ENCODE measurements at places on chromosomes 1 and 21.

GRCh38 chr1:32077451-32077850, 4.7 kb downstream of the TMEM39B start:
- no peak for DNase-seq

- no peak for DNase-seq
These were observed 161.5 kb downstream of the TBX15 start for GRCh38 chr1:118826669-118827068.

- DNase-seq = no peak
These were observed 270.0 kb upstream of the VAMP3 start for GRCh38 chr1:7501084-7501491.

DNA sequence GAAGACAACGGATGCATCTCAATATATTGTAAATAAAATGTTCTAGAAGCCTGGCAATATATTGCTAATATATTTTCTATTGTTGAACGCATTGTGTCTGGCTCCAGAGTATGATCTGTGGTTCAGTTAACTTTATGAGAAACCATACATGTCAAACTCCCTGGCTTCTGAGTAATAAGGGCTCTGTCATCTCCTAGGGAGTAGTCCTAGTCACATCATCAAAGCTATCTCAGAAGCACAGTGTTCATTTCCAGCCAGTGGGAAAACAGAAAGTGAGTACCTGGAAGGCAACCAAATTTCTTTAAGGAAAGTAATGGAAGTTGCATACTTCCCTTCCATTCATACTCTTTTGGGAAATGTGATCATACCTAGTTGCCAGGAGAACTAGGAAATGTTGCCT, 27.0 kb upstream of the ST6GALNAC5 start:
- DNase-seq = no peak

GRCh38 chr1:245537992-245538391, 383.2 kb downstream of the KIF26B start:
- DNase-seq = no peak

DNA sequence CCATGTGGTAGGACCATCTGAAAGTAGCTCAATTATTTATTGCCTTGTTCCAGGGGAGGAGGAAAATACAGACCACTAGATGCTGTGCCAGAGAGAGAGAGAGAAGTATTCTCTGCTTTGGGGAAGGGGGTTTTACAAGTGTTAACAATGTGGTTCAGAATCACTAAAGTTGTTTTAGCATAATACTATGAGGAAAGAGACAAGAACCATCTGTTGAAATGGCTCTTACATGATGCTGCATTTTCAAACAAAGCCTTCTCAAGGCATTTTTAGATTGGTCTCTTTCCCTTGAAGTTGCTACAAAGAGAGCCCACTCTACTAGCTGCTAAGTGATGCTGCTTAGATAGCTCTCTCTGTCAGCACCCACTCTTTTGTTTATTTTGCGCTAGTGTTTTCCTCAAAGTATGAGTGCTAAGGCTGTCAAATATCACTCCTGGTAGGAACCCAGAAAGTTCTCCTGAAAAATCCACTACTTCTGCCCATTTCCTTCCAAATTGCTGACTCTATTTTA, 255.1 kb downstream of the NFIA start:
- no peak for DNase-seq

GRCh38 chr1:189021577-189021976, 1456.1 kb downstream of the BRINP3 start:
- no peak for DNase-seq

DNA sequence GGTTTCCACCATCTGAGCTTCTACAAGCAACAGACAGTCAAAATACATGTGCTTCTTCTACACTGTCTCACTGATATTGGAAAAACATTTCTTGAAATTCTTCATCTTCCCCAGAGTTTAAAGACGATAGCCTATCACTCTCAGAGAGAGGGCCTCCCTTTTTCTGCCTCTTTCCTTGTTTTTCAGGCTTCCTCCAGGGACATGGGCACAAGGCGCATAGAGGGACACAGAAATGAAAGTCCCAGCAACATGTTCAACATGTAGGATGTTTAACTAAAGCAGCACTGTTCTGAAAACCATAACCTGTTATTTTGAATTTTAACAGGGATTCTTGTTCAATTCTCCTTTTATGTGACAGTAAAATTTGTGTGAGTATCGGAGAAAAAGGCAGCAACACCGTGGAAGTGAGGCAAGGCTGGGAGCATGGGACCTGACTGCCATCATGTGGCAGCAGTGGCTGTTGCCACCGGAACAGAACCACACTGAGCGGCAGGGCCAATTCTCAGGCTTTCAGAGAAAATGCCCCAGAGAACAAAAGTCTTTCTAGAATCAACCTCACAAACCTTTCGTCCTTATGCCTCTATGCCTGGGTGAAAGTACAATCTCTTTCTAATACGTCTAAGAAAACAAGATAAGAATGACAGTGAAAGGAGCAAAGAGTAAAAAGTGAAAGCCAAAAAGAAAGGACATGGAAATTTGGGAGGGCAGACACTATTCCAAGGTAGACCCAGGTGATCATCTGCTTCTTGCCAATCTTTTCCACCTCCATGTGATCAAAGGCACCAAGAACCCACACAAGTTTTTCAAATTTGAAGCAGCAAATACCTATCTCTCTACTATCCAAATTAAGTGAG, 54.5 kb downstream of the PCNX2 start:
- no peak for DNase-seq

- peak; percentile 55 for DNase-seq
These were observed 2.8 kb upstream of the NUP210L start for GRCh38 chr1:154157520-154158306.

GRCh38 chr21:43921979-43922945, 57.2 kb downstream of the AGPAT3 start:
- peak; percentile 51 for DNase-seq

GRCh38 chr1:53554592-53555305, 95.5 kb downstream of the DMRTB1 start:
- DNase-seq = no peak

GRCh38 chr1:222165629-222166028, 382.3 kb downstream of the HHIPL2 start:
- no peak for DNase-seq

DNA sequence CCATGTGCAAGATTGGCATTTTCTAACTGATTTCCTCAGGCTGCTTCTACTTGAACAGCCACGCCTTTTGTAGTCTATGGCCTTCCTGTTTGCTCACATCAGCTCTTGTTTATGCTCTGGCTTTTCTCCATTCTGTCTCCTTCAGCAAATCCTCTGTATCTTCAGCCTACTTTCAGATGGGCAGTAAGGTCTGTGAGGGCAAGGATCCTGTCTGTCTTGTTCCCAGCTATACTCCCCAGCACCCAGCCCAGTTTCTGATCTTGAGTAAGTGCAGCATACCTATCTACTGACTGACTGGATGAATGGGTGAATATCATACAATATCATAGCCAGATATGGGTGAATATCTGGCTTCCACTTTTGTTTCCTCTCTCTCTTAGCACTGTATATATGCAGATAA, 438.1 kb downstream of the LMO4 start:
- no peak for DNase-seq

GRCh38 chr1:208778417-208778816, 534.2 kb upstream of the PLXNA2 start:
- DNase-seq = no peak

Data from activated T-helper 1 cell treated with Interleukin-2 at 50 U/mL for 16 hours (primary cell).